Urinary bladder (tissue), 4 donors: ENCODE measurements at places on chromosomes 2 and 18. TPM values are rescaled to one million over a fixed set of nuclear protein-coding genes. Genes with fewer than 3 reads are reported as not detected.

The MC5R gene
- total RNA-seq = not detected

The RFX8 gene
- 0.69 TPM for total RNA-seq

The POTEI gene
- 0.05 TPM for total RNA-seq

The NOSTRIN gene
- total RNA-seq = 30.9 TPM

The AGXT gene
- total RNA-seq = not detected

The CRACDL gene
- 2.4 TPM for total RNA-seq

The DLX2 gene
- total RNA-seq = not detected

The CD302 gene
- 51.8 TPM for total RNA-seq

The GREB1L gene
- total RNA-seq = 1.4 TPM

The GPBAR1 gene
- 1.6 TPM for total RNA-seq

The CAPN14 gene
- 0.42 TPM for total RNA-seq

The CCDC141 gene
- 18.0 TPM for total RNA-seq

The GPC1 gene
- 21.1 TPM for total RNA-seq

The ADAM23 gene
- 7.4 TPM for total RNA-seq

The NEMP2 gene
- total RNA-seq = 15.0 TPM

The SOX11 gene
- total RNA-seq = 9.8 TPM

The MPPE1 gene
- total RNA-seq = 25.4 TPM

The TXNDC9 gene
- total RNA-seq = 59.1 TPM

The RRM2 gene
- total RNA-seq = 24.8 TPM

The KLHL14 gene
- 1.5 TPM for total RNA-seq

The FEZ2 gene
- 69.6 TPM for total RNA-seq

The TTL gene
- 37.2 TPM for total RNA-seq

The STEAP3 gene
- 1.1 TPM for total RNA-seq

The CFAP65 gene
- not detected for total RNA-seq

The LYG1 gene
- 0.79 TPM for total RNA-seq

The ALPG gene
- not detected for total RNA-seq

The CMPK2 gene
- 8.9 TPM for total RNA-seq

The PFN4 gene
- total RNA-seq = 1.4 TPM

The FRZB gene
- total RNA-seq = 3.7 TPM

The C2orf78 gene
- total RNA-seq = not detected

The DSG1 gene
- total RNA-seq = 0.21 TPM

The RIT2 gene
- total RNA-seq = 0.48 TPM

The TUBB8B gene
- not detected for total RNA-seq

The LRP1B gene
- 13.3 TPM for total RNA-seq

The ADCYAP1 gene
- 6.3 TPM for total RNA-seq

The ELOA2 gene
- not detected for total RNA-seq

The SELENOI gene
- total RNA-seq = 27.7 TPM

The SCYGR4 gene
- not detected for total RNA-seq

The HRH4 gene
- 0.26 TPM for total RNA-seq

The LTBP1 gene
- 175 TPM for total RNA-seq

The CNDP1 gene
- 0.16 TPM for total RNA-seq

The TUBA4B gene
- total RNA-seq = not detected

The GALNT5 gene
- 23.4 TPM for total RNA-seq

The LBX2 gene
- total RNA-seq = 0.95 TPM

The FBXO36 gene
- 3.2 TPM for total RNA-seq

The AFF3 gene
- total RNA-seq = 43.5 TPM

The EIF2B4 gene
- total RNA-seq = 11.2 TPM

The COL6A3 gene
- 1,173 TPM for total RNA-seq

The SEC11C gene
- total RNA-seq = 11.1 TPM

The DAW1 gene
- 0.16 TPM for total RNA-seq

The CNTNAP5 gene
- 1.8 TPM for total RNA-seq

The NETO1 gene
- 2.4 TPM for total RNA-seq

The LIMS3 gene
- 13.5 TPM for total RNA-seq

The CREG2 gene
- 0.63 TPM for total RNA-seq

The SLC30A3 gene
- 0.53 TPM for total RNA-seq

The SIGLEC15 gene
- total RNA-seq = 2.3 TPM

The TUBA4A gene
- total RNA-seq = 4.8 TPM
